GM23248 (cell line): ENCODE measurements at places on chromosomes 11 and 22.
A peak's percentile ranks its signal among the peaks of the same experiment; 100 is the strongest.

GRCh38 chr11:86818462-86819192 is 18.3 kb downstream of the PRSS23 start:
- DNase-seq = peak; percentile 90

- no peak for DNase-seq
Observed at GRCh38 chr11:60158636-60159035, 24.2 kb downstream of the MS4A6A start.

- DNase-seq = peak; percentile 41
Observed at GRCh38 chr11:126114486-126115126, 51.9 kb upstream of the CDON start.

DNA sequence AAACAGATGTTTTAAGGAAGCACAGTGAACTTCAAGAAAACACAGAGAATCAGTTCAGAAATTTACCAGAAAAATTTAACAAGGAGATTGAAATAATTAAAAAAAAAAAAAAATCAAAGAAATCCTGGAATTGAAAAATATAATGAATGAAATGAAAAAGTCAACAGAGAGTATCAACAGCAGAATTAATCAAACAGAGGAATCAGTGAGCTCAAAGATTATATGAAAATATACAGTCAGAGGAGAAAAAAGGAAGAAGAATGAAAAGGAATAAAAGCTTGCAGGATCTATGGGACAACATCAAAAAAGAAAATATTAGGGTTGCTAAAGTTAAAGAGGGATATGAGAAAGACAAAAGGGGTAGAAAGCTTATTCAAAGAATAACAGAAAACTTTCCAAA is 82.3 kb downstream of the XRRA1 start:
- DNase-seq = no peak

DNA sequence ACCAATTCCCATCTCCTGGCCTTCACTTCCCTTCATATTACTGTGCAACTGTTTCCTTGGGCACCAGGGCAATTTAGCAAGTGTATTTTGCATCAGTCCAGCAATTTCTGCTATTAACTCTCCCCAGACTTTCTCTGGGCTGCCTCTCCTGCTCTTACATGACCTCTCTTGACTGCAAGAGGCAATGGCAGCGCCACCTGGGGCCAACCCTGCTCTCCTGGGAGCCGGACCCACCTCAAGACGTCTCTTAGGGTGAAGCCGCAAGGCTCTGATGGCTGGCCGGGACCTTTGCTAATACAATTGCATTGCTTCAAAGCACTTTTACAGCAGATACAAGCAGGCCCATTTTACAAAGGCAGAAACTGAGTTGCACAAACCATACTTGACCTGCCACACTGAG is 360.2 kb downstream of the CADM1 start:
- DNase-seq = no peak

- peak; percentile 67 for DNase-seq
Observed at GRCh38 chr11:61955422-61956135, 5.4 kb downstream of the BEST1 start.

GRCh38 chr22:47113853-47114415 is 351.5 kb downstream of the TBC1D22A start:
- no peak for DNase-seq

DNA sequence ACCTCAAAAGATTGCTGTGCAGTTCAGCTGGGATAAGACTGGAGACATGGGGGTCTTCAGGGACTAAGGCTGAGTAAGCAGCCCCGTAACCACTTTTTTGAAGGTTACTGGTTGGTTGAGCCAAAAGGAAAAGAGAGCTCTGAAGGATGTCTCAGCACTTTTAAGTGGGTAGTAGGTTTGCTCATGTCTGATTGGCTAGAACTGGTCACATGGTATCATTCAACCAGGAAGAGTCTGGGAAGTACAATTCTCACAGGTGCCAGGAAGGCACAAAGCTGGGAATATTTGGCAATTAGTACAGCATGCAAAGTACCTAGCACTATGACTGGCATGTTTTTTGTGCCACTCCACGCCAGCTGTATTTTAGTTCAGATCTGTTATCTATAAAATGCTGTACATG is 58.1 kb downstream of the SNX19 start:
- no peak for DNase-seq

DNA sequence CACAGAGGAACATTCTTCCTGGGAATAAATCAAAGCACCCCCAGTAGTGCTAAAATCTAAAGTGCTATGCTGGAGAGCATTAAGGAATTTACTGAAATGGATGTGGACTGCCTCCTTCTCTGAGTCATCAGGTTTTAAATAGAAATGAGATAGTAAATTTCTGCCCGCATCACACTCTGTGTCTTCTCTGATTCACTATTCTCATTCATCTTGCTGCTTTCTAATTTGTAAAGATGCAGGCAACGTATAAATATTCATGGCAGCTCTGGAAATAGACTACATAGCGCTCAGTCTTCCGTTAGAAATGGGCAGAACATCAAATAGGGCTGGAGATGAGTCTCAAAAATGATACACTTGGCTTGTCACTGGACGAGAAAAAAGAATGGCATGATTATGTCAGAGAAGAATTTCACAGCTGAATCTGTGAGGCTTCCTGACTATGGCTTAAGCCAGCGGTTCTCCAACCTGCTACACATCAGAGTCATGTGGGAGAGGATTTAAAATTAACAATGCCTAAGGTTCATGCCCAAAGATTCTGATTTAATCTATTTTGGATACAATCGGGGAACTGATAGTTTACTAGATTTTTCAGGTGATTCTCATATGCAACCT is 178.2 kb downstream of the LRRC4C start:
- DNase-seq = peak; percentile 3

DNA sequence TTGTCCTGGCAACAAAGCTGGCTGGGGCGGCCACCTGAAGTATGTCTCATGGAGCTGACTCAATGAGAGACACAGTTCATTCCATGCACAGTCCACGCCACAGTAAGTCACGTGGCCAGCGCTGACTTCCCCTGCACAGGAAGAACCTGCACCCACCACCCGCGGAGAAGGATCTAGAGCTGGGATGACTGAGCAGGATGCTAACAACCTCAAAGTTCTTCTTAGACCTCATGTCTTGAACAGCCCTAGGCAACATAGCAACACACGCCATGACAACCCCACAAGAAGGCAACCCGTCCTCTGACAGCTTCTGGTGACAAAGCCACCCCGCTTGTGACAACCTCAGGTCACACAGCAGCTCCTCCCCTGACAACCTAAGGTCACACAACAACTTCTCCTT is 76.9 kb upstream of the B3GAT1 start:
- no peak for DNase-seq

DNA sequence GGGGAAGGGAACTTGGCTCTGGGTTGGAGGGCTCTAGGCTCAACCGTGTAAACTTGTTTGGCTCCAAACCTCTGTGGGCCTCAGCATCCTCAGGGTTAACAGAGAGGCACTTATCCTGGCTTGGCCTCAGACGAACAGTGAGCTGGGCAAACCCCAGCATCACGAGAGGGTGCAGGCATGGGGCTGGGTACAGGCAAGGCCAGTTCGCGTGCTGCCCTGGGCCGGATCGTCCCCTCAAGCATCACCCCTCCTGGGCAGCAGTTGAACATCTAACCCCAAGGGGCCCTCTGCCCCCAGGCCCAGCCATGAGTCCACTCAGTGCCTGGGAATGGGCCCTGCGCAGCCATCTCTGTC is 1.9 kb downstream of the EHBP1L1 start:
- no peak for DNase-seq

DNA sequence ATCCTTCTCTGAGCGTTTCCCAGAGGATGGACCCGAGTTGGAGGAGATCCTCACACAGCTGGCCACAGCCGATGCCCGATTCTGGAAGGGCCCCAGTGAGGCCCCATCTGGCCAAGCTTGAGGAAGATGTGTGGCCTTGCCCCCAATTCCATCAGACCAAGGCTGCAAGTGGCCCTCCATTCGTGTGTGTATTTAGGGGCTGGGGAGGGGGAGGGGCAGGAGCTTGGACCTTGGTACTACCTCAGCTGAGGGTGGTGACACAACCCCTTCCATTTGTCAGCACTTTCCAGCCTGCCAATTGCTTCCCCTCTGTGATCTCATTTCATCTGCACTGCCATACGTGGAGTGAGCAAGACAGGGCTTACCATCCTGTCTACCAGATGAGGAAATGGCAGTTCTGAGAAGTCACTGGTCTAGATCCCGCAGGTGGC is 1.3 kb upstream of the BBS1 start:
- no peak for DNase-seq

DNA sequence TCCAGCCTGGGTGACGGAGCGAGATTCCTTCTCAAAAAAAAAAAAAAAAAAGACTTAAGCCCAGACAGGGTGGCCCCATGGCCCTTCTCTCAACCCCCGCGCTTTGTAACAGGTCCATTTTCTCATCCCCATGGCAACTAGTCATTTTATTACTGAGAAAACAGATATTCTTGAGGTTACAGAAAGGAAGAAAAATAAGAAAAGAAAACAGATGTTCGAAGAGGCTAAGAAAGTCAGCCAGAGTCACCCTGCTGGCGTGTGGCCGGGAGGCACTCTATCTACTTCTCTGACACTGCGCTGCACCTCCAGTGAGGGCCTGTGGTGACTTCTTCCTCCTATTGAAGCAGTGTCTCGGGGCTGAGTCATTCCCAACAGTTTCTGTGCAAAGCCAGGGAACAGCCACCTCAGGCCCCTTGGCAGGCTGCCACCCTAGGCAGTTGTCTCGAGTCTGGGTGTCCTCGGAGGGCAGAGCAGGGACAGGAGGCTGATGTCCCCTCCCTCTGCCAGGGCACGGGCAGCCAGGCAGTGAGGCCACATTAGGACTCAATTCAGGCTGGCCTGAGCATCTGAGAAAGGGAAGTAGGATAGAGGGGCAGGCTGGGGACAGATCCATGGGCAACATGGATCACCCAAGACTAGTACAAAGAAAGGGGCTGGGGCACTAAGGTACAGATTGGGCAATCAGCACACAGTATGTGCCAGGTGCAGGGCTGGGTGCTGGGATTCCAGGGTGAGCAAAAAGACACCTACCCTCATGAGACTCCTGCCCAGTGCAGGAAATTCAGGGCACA is 16.4 kb upstream of the SYVN1 start:
- peak; percentile 96 for DNase-seq

- DNase-seq = peak; percentile 28
Observed at GRCh38 chr11:104163100-104164027, 583 bp downstream of the PDGFD start.

- peak; percentile 87 for DNase-seq
Observed at GRCh38 chr11:207863-208180, 314 bp downstream of the RIC8A start.

- no peak for DNase-seq
Observed at GRCh38 chr11:117582433-117582832, 214.6 kb downstream of the DSCAML1 start.

DNA sequence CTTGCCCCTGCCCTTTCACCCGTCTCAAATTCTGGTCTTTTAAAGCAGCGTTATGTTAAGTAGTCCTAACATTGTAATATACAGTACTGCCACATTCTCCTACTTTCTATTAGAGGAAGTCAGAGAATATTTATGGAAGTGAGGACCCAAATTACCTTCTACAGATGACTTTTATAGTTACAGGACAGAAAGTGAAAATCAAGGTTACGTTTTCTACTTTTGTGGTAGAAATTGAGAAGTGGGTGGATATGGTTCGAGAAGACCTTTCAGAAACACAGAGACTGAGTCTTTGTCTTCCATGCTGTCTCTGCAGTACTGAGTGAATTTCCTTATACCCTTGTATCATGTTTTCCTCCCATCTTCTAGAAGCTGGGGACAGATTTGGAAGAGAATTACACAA is 17.1 kb downstream of the SC5D start:
- no peak for DNase-seq

DNA sequence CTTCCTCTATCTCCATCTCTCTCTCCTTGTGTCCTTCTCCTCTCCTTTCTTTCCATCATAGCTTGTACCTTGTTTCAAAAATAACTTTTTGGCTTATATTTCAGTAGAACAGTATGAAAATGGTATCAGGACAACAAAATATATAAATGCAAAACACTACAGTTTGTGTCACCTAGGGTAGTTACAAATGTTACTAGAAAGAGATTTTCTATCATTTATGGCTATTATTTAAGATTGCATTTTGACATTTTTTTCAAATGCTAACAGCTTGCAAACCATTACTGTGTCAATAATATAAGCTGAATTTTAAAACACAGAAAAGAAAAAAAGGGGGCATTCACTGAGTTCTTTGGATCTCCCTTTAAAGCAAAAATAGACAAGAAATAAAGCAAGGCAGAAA is 392.3 kb upstream of the LRRC4C start:
- no peak for DNase-seq

DNA sequence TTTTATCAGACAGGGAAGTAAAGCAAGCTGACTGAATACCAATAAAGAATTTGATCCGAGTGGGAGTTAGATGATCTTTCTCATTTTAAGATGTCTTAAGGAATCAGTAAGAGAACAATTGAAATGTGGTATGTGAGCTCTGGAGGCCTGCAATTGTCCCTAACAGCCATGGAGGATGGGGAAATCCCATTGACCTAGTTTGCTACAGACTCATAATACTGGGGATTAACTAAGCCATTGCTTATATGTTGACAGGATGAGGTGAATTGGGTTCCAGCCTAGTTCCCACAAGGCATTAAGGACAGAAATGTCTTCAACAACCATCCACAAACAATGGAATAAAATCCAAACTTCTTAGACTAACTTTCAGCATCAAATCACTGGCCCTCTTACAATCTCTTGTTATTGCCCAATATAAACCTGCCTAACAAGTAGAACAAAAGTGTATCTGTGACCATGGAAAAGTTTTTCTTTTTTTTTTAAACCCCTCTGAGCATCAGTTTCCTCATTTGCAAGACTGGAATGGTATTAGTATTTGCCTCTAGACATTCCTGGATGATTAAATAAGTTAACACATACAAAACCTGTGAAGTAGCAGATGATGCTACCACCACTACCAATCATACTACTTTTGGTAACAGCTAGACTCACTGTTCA is 773.2 kb downstream of the DLG2 start:
- no peak for DNase-seq

DNA sequence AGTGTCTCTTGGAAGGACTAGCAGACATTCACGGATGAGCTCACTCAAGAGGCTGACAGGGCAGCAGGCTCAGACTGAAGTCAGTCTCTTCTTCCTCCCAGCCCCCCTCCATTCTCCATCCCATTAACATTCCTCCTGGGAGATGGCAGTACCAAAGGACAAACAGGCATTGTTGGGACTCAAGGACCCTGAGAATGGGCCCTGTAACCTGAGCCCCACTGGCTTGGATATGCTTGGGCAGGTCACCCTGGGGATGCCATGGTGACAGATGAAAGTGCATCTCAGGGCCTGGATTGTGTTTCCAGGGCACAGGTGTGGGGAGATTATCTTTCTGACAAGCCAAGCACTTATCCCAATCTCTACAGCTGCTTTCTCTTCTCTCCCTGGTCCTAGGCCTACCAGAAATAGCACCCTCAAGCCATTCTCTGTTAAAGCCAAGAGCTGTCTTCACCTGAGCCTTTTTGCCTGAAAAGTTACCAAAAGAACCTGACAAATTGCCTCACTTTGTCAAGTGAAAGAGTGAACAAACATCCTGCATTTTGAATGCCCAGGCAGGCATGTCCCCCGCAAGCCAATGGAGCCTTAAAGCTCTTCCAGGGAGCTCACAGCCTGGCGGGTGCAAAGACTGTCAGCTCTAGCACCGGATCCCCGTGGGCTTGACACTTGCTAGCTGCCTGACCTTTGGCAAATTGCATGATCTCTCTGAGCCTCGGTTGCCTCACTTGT is 366.0 kb upstream of the NARS2 start:
- no peak for DNase-seq
